Hematopoietic multipotent progenitor cell treated with erythropoietin and hydrocortisone succinate and interleukin-3 and kit ligand, for 8 days (in vitro differentiated cells): ENCODE measurements at places on chromosomes 2 and 18.

GRCh38 chr2:46937471-46937901 is 21.9 kb upstream of the MCFD2 start:
- DNase-seq: no peak

DNA sequence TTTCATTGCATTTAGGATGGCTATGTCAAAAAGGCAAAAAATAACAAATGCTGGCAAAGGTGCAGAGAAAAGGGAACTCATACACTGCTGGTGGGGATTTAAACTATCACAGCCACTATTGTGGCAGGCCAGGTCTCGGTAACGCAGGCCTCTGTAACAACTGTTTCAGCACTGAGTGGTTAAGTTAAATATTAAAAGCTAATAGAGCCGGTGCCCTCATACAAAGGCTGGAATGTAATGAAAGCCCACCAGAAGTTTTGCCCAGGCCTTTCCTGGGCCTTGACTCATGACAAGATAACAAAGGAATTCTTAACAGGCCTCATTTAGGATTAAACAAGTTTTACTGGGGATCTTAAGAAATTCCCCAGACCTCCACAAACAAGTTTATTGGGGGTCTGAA is 10.7 kb downstream of the MERTK start:
- no peak for DNase-seq

- DNase-seq: no peak
Observed at GRCh38 chr2:112153501-112153900, 15.3 kb downstream of the FBLN7 start.

- no peak for DNase-seq
Observed at GRCh38 chr18:8778386-8778785, 73.0 kb downstream of the MTCL1 start.

- DNase-seq: no peak
Observed at GRCh38 chr2:160968183-160968582, 192.0 kb upstream of the TANK start.

GRCh38 chr2:7375901-7376300 is 458.7 kb downstream of the RNF144A start:
- DNase-seq: no peak

DNA sequence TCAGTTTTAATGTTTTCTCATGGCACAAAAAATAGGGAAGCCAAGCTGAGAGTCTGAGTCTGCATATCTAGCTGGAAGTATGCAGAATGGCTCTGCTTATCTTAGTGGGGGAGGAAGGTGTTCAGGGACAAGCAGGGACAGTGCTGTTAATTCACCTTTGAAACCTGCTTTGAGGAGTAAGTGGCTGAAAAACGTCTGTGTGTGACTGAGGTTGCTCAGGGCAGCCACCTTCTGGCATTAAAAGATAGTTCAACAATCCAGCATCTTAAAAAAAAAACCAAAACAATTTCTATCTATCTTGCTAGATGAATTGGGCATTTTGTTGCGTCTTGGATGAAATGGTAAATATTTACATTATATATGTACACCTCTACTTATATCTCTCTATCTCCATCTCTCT is 2.0 kb upstream of the TRPM8 start:
- DNase-seq: peak; percentile 12

- no peak for DNase-seq
Observed at GRCh38 chr2:148619560-148620195, 24.9 kb upstream of the EPC2 start.

DNA sequence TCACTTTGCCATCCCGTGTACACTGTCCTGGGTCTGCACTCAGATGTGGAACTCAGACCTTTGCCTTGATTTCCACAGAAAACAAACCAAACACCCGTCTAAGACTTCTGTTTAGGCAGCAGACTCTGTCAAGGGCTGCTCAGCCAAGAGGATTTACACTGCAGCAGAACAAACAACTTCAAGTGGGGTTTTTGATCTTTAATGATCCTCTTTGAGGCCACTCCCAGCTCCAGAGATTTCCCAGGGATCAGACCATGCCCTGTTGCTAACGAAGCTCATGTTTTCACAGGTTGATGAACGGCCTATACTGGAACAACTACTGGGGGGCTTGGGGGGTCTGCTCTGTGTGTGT is 52.5 kb upstream of the LGALSL start:
- no peak for DNase-seq

- DNase-seq: no peak
Observed at GRCh38 chr18:33355263-33355662, 85.3 kb downstream of the CCDC178 start.

GRCh38 chr18:22711192-22711685 is 221.9 kb upstream of the RBBP8 start:
- DNase-seq: no peak

- DNase-seq: no peak
Observed at GRCh38 chr18:5417342-5417741, 121.8 kb upstream of the ZBTB14 start.

- no peak for DNase-seq
Observed at GRCh38 chr2:217258170-217258569, 398.3 kb upstream of the TNP1 start.

DNA sequence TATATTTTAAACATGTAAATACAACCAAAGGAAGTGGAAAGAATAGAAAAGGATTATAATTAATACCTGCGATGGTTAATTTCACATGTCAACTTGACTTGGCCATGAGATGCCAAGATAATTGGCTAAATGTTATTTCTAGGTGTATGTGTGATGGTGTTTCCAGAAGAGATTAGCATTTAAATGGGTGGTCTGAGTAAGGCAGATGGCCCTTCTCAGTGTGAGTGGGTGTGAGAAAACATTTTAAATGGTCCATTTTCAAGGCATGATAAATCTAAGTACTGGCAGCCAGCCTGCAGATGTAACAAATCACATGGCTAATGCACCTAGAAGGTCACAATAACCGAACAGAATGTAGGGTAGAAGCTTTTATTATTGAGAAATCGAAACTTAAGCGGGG is 99.6 kb upstream of the CDH7 start:
- no peak for DNase-seq

DNA sequence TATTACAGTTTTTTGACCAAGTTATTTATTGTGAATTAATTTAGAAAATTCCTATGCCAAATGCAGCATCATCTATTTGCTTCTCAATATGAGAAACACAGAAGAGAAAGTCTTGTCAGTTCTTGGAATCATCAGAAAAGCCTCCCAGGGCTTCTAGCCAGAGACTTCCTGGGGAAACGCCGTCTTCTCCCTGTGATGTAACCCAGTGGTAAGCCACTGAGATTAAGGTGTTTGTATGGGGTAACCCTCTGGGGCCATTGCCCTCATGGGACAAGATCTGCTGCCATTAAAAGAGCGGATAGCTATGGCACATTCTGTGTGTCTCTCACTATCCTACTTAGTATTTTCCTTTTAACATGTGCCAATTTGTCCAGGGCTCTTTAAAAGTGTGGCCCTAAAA is 28.0 kb downstream of the ANKRD29 start:
- DNase-seq: no peak

GRCh38 chr18:3631887-3632286 is 181.9 kb downstream of the TGIF1 start:
- DNase-seq: peak; percentile 87

DNA sequence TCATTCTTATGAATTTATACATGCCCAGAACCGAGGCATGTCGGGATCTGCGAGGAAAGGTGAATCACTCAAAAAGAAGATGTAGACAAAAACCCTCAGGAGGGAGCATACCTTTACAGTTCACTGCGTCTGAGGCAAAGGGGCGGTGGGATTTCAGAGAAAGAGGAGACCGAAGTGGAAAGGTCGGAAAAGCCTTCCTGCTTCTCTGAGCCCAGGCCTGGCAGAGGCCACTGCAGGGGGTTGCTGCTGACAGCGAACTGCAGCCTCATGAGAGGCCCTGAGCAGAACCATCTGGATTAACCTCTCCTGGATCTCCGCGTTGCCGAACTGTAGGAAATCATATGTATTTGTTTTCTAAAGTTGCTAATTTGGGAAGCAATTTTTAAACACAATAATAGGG is 713.1 kb upstream of the SOX11 start:
- no peak for DNase-seq

DNA sequence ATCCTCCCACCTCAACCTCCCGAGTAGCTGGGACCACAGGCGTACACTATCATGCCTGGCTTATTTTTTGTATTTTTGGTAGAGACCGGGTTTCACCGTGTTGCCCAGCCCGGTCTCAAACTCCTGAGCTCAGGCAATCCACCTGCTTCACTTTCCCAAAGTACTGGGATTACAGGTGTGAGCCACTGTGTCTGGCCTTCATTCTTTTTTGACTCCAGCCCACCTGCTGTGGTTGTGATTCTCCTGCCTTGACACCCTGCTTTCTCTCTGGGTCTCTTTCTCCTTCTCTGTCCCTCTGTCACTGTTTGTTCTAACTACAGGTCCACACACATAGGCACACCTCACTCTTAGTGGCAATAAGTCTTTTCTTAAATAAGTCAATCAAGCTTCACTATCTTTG is 85.3 kb downstream of the FTCDNL1 start:
- no peak for DNase-seq

- no peak for DNase-seq
Observed at GRCh38 chr2:165155152-165155551, 48.7 kb downstream of the SCN3A start.

DNA sequence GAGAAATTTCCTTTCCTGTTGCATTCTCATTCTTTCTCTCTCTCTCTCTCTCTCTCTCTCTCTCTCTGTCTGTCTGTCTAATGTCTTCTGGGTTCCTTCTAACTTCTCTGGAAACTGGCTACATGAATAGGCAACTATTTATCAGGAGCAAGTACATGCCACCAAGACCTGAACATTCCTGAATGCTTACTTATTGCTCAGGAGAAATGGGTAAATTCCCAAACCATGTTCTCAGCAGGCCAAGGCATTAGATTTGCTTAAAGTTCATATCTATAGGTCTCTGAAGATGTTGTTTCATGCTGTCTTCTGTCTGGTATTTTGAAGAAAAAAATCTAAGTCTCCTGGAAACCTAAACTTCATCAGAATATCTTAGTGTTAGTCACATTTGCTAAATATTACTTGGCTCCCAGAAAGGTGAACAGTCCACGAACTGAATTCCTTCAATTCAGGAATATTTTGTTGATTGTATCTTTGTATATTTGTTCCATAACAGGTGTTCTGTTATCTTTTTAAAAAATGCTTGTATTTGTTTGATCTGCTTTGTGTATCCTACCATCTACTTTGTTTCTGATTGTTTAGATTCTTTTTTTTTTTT is 77.2 kb upstream of the FIGN start:
- no peak for DNase-seq

DNA sequence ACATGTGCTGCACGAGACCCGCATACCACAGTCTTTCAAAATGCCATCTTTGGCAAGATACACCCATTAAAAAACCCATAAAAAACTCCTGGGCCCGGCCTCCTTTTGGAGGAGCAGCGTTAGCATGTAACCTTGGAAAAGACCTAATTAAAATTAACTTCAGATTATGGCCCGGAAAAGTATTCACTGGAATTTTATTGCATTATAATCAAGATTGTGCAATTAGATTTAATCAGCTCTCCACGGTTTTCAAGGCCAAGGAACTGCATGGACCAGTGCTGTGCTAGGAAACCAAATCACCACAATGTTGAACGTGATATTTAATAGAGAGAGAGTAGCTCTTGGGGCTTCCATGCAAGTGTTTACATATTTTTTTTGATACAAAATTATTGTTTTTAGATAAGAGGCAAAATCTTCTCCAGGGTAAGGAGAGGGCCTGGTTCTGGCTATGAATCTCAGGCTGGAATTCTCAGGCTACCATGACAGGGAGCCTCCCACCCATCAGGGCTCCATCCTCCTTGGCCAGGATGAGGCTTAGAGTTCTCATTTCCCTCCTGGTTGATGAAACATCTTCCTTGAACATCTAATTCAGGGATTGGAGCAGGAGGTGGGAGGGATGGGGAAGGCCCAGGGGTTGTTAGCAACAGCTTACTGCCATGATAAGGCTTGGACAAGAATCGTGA is 82.0 kb upstream of the TTC39C start:
- no peak for DNase-seq

DNA sequence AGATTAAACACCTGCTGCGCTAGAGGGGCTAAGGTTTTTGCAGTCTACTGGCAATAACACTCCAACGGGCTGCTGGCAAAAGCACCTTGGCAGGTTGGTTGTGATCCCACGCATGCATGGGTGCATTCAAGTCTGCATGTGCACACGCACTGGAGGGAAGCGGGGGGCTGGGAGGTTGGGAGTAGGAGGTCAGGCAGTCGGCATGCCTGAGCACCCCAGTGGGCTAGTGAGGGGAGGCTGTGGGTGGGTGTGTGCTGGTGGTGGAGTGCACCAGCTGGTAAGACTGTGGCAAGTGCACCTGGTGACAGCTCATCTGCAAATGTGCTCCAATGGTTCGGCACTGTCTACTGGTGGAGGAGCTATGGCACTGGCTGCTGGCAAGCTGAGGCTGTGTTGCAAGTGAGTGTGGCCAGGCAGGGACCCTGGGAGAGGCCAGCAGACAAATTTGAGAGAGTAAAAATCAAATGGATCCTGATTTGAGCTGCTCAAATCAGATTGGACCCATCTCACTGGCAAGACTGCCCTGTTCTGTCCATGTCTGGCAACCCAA is 460.6 kb upstream of the DSEL start:
- no peak for DNase-seq

DNA sequence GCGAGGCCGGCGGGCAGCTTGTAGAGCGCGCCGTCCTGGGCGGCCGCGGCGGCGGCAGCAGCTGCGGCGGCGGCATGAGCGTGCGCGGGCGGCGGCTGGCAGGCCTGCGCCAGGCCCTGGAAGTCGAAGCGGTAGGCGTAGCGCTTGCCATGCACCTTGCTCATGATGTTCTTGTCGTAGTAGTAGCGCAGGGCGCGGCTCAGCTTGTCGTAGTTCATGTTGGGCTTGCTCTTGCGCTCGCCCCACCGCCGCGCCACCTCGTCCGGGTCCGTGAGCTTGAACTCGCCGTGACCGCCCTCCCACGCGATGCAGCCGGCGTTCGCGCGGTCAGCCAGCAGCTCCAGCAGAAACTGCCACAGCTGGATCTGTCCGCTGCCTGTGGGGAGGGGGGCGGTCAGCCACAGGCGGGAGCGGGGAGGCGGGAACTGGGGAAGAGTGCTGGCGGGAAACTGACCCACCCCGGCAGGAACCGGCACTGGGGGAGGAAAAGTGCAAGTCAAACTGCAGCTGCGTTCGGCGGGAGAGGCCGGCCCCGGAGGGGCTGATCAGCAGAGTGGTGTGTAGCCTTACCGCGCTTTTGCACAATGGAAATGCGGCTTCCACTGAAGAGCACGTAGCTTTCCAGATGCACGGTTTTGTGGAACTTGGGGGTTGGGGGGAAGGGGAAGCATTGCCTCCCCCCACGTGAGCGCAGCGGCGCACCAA is 3.0 kb downstream of the FEV start:
- no peak for DNase-seq

DNA sequence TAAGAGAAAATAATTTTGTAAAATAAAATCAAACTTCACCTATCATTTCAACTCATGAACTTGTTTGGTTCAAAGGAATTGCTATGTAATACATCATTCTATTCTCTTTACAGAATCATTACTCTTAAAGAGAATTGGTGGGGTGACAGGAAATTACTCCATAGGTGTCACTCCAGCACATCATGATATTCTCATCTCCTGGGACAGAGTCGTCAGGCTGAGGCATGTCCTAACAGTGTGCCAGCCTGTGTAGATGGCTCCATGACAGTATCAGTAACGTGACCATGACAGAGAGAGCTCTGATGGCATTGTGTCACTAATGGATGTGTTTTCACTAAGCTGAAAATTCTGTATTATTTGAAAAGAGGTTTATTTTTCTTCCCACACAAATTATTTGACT is 13.9 kb downstream of the SPATS2L start:
- DNase-seq: no peak

GRCh38 chr2:170206805-170207407 is 29.0 kb downstream of the MYO3B start:
- DNase-seq: peak; percentile 65
